Activated CD4-positive, alpha-beta T cell treated with anti-CD3 and anti-CD28 coated beads, Interleukin-2, amount 50 U/mL, for 4 hours (primary cell): ENCODE measurements at places on chromosomes 3 and 15.

DNA sequence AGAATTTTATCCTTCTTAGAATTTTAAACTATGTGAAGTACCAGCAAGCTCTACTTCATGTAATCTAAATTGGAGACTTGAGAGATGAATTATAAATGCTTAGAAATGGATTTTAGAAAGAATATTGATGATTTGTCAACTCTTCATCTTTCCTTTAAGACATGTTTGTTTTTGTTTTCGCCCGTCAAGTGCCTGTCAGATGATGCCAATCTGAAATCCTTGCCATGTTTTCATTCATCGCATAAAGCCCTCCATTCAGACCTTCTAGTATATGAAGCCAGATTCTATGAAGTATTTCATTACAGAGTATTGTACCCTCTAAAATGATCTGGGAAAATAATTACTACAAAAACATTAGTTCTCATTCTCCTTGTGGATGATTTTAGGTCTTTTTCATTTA lies 223.2 kb upstream of the SOX2 start:
- DNase-seq, result no peak

- no peak for DNase-seq
Measured at GRCh38 chr3:1446531-1446930, 353.7 kb downstream of the CNTN6 start.

GRCh38 chr15:89024418-89024817 lies 63.8 kb upstream of the ABHD2 start:
- no peak for DNase-seq

GRCh38 chr15:49758856-49759255 lies 138.0 kb downstream of the DTWD1 start:
- no peak for DNase-seq

- DNase-seq, result no peak
Measured at GRCh38 chr3:149621218-149622005, 36.4 kb downstream of the WWTR1 start.

GRCh38 chr3:132900481-132900880 lies 137.7 kb upstream of the TMEM108 start:
- DNase-seq, result no peak

- DNase-seq, result no peak
Measured at GRCh38 chr15:62899090-62899493, 143.5 kb upstream of the TPM1 start.

DNA sequence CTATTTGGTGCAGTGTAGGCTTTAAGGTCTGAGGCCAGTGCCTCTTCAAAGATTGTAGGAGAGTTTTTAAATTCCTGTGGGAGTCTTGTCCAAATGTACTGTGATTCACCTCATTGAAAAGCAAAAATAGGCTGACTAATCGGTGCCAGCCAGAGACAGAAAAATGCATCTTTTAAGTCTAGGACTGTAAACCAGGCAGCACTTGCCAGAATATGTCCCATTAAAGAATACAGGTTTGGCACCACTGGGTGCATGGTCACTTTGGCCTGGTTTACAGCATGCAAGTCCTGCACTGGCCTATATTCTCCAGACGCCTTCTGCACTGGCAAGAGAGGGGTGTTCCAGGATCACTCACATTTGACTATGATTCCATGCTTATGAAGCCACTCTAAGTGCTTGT lies 20.3 kb upstream of the NOX5 start:
- no peak for DNase-seq

- DNase-seq, result no peak
Measured at GRCh38 chr3:148408667-148409066, 289.0 kb upstream of the AGTR1 start.

- no peak for DNase-seq
Measured at GRCh38 chr3:14810070-14810791, 8.5 kb upstream of the FGD5 start.

DNA sequence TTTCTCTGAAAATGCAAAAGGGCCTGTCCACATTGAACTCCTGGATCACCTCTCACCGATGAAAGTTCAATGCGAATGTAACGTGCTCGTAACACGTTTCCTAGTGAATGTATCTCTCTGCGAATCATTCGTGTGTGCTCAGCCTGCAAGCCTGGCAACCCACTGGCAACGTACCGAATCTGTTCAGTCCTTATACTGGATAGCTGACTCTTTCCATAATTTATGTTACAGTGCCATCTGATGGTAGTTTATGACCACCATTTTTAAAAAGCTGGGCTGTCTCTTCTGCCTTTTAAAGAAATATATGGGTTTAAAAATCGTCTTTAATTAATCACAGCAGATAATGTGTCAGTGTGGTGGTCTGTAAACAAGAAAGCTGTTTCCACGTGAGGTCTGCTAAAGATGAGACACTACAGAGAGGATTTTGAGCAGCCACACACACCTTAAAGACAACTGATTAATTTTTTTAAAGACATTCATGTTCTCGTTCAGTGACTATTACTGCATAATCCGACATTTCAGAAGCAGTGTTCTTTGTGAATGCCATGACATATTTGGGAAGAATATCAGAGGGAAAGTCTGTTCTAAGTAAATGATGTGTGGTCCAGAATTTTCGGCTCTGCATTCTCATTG lies 69.4 kb upstream of the FOXP1 start:
- DNase-seq, result peak; percentile 2

DNA sequence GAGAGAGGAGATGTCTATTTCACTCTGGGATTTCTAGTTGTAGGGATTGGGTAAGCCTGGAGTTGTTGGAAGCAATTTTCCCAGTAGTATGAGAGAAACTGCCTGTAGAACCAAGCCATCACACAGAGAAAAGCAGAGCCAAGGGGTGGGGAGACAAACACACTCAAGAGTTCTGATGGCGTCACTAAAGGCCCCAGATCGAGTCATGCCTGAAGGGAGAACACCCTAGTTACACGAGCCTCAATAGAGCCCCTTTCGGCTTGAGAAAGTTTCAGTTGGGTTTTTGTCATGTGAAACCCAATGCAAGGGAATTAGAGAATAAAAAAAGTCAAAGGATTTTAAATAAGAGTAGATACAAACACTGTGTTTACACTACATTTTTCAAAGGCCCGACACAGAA lies 66.1 kb upstream of the PFN2 start:
- no peak for DNase-seq

DNA sequence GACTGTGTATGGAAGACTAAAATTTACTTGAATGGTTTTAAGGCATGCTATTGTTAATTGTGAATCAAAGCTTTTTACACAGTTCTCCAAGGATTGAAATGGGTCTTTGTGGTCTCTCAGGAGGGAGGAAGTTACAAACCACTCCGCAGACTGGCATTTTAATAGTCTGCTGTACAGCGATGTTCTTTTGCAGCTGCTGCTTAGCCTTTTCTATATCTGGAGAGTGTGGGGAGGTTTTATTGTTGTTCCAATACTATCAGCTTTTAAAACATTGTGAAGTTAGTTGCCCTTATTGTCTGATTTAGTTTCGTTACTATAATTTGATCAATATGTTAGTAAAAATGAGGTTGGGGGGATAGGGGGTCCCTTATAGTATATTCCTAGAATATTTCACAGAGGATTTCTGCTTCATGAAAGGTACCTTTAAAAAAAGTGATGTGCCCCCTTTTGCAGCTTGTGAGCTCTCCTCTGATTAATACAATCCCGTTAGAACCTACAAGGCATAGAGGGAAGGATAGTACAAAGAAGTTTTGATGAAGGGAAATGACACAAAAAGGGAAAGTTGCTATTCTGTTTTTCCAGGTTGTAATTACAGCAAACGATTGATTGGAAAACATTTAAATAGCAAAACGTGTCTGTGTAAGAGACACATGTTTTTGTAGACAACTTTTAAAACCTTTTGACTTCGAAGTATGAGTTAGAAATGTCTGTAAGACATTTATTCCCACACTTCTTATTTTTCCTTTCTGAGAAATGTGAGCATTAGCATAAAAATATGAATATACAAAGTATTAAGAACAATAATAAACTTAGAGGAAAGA lies 158.3 kb upstream of the CGNL1 start:
- no peak for DNase-seq

DNA sequence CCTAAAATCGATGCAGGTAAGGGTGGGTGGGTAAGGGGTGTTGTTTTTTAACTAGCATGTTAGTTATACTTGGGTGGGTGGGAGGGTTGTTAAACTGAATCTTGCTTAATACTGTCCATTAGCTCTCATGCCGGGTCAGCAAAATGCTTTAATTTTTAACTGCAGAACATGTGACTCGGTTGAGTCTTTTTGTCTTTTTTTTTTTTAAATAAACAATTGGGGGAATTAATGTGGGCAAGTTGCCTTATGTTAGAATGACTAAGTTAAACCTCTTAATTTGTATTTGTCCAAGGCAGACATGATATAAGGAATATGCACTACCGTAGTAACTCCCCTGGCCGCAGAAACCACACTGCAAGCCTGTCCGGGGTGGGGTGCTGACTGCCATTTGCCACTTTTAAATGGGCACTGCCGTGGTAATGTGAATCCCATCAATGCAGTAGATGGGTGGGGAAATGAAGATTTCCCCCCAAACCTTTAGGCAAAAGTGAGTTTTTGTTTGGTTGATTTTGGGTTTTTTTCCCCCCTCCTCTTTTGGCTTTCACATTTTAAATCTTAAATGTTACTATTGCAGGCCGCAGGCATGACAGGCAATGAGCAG lies 54.3 kb upstream of the CCR4 start:
- DNase-seq, result no peak

DNA sequence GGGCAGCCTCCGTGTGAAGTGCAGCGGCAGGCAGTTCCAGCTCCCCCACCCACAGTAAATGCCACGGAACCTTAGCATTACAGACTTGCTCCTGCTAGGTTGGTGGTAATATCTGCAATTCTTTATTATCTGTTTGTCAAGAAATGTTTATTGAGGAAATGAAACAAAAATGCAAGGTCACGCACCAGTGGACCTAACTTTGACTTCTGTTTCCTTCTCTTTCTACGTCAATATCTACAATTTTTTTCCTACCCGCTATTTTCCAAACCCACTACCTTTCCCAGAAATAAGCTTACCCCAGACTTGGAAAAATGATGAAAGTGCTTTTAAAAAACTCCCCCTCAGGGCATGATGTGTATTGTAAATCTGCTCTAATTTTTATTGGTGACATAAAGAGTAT lies 18.9 kb downstream of the ILDR1 start:
- DNase-seq, result no peak

GRCh38 chr3:30438126-30438525 lies 168.3 kb upstream of the TGFBR2 start:
- no peak for DNase-seq
